Stimulated activated CD8-positive, alpha-beta memory T cell treated with anti-CD3 and anti-CD28 coated beads, Interleukin-4, amount 100 ng/mL, for 1 hour (primary cell): ENCODE measurements at places on chromosomes 1 and 21.

- DNase-seq, result no peak
These were observed 73.8 kb downstream of the UMODL1 start for GRCh38 chr21:42144679-42145568.

- DNase-seq, result no peak
These were observed 370.5 kb upstream of the VAMP3 start for GRCh38 chr1:7400566-7400965.

DNA sequence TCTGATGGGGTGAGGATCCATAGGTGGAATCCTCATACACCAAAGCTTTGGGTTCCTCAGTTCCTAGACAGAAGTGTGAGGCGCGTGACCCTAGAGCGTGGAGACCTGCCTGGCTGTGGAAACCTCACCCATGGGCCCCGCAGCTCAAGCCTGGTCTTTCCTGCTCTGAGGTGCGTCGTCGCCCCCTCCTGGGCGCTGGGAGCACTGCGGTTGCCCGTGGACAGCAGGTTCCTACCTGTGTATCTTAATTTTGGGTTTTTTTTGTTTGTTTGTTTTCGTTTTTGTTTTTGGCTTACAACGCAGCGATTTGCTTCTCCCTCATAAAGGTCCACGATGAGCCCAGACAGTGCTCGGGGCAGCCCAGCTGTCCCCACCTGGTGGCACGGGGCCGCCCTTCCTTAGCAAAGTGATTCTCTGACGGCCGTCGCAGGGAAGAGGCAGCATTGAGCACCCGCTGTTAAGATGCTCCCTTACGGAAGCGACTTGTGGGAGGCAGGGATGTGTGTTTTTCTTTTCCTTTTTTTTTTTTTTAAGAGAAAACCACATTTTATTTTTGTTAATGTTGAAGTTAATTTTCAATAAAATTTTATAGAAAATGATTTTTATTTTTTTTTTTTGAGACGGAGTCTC lies 36.5 kb upstream of the TRAPPC10 start:
- peak; percentile 63 for DNase-seq

DNA sequence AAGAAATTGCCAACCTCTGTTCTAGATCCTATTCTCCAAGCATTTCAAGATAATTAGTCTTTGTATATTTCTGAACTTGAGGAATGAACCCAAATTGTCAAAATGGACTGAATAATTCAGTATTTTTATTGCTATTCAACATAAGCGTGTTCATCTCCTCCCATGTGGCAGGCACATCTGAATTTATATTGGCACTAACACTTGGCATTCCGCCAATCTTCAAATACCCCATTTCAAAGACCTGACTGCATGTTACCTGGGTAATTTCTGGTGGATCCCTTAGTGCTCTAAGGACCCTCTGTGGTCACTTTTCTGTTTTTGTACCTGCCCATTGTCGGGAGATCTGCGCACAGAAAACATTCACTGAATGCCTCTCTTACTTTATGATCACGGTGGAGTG lies 66.6 kb downstream of the BACE2 start:
- DNase-seq, result no peak

DNA sequence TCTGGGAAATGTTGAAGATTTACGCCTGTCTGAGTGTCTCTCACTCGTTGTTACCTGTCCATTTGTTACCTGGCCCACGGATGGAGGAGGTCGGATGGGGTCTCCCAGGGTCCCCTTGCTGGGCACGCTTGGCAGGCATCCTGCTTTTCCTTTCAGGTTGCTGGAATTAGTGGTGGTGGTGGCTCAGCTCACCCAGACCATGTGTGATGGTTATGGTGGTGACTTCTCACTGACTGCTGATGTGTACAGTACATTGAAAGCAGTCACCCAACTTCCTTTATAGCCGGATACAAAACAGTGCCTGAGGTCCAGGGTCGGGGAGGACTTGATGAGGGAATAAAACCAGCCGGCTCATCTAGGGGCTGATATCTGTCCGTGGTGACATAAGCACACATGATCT lies 19.5 kb downstream of the MAPKAPK2 start:
- DNase-seq, result no peak

DNA sequence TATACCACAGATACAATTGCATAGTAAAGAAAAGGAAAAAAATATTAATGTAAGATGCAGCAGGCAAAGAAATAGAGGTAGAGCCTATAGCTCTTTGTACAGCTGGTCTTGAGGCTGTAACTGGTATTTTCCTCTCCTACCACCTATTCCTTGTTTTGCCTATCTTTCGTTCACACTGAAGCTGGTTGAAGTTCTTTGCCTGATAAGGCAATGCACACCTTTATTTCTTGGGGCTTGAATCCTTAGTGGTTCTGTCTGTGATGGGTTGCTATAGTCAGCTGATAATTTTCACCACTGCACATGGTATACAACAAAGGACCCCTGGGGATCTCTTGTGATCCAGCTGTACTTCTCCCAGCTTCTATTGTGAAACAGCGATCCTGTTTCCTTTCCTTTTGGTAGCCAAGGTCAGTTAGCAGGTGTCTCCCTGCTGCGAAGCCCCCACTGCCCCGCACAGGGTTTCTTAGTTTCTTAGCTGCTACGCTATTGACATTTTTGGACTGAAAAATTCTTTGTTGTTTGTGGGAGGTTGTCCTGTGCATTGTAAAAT lies 9.9 kb upstream of the TSNAX start:
- DNase-seq, result no peak

- DNase-seq, result no peak
These were observed 101.2 kb downstream of the AKT3 start for GRCh38 chr1:243748706-243749283.

DNA sequence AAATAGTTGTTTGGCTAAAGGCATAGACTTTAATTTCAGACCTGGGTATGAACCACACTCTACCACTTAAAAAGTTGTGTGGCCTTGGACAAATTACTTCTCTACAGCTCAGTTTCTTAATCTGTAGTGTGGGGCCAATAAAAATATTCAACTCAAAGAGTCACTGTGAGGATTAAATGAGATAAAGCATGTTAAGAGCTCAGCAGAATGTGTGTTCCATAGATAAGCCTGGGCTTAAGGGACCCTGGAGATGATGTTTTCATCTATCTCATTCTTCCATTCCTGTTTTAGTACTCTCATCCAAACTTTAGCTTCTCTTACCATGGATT lies 17.7 kb downstream of the S100A10 start:
- DNase-seq, result no peak

DNA sequence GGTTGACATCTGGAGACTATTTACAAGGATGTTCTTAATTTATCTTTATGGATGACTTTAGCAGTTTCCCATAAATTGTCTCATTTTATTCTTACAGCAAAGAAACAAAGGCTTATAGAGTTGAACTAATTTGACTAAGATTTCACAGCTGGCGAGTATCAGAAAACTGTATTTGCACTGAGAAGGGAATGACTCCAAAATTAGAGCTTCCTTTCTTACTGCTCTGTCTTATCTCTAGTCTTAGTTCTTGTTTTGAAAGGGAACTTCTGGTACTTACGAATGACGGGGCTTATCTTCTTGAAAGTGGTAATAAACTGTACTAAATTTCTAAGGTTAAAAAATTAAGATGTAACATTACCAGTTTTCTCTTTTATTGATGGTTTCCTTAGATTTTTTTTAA lies 13.6 kb downstream of the CNST start:
- no peak for DNase-seq

GRCh38 chr1:41411229-41411628 lies 50.0 kb downstream of the FOXO6 start:
- no peak for DNase-seq

- DNase-seq, result no peak
These were observed 143.3 kb downstream of the PLXNA2 start for GRCh38 chr1:208100906-208101305.

GRCh38 chr21:42456457-42456856 lies 39.6 kb downstream of the RSPH1 start:
- DNase-seq, result no peak

GRCh38 chr1:8510041-8510823 lies 192.3 kb downstream of the SLC45A1 start:
- DNase-seq, result no peak

- DNase-seq, result no peak
These were observed 22.9 kb downstream of the SYT11 start for GRCh38 chr1:155882235-155882634.

GRCh38 chr1:212782422-212783154 lies 9.0 kb downstream of the NSL1 start:
- DNase-seq, result no peak

DNA sequence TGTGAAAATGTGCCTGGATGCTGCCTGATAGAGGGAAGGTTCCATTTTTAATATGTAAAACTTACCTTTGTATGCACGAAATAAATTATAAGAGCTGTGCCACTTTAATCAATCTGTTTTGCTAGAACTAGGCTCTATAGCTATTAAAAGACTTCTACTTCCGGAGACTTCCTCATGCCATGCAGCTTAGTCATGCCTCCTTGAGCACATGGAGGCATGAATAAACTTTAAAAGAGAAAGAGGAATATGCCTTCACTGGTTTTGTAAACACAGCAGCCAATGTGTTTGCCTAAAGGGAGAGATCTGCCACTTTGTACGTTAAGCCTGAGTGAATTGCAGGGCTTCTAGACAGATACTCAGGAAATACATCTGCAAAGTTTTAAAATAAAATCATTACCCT lies 604.6 kb downstream of the LRRIQ3 start:
- no peak for DNase-seq

GRCh38 chr1:59100708-59101374 lies 196.1 kb upstream of the FGGY start:
- DNase-seq, result no peak

GRCh38 chr1:116243333-116244054 lies 129.6 kb upstream of the ATP1A1 start:
- DNase-seq, result no peak

DNA sequence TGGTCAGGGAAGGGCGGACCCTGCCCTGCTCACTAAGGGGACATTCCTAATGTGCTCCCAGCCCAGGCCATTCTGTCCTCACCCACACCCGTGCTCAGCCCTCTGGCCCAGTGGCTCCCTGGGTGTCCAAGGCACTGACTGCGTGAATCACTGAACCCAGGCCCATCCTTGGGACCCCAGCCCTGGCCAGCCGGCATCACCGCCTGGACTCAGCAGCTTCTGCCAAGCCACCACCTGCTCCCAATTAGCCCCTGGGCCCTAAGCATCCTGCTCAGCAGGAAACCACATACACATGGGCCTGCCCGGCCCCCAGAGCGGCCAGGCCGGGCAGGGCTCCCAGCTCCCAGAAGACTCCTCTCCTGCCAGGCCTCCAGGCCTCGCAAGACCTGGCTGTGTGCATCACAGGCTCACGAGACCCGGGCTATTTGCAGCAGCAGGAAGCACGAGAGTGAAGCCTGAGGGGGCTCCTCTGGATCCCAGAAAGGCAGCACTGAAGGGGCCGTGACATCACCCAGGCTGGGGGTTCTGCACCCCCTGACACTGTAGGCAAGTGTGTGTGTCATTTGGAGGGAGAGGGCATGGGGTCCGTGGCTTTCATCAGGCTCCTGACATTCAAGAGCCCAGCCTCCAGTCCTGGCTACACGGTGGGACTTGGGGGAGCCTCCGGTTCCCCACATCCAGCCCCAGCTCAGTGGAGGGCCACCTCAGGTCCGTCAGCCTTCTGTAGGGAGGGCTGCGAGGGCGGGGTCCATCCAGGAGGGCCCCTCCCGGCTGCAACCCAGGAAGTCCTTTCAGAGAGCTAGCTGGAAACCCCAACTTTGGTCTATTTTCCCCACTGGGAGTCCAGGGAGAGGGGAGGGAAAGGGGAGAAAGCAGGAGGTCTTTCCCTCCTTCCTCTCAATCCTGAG lies 1.6 kb downstream of the MFAP2 start:
- DNase-seq, result no peak

DNA sequence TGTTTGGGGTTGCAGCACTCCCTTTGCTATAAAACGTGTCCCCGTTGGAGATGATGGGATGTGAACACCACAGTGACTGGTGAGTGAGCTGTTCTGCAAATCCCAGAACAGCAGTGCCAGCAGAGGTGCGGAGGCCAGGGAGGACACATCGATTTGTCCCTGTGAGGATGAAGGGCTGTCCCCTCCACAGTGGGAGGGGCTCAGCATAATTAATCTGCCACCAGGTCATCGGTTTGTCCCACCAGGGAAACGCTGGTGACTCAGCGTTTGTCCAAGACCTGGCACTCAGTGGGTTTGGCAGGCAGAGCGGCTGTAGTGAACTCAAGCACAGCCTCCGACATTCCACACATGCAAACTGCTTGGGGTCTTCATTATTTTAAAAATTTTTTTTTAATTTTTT lies 22.8 kb upstream of the PDE9A start:
- DNase-seq, result no peak
